ENCODE measurements at places on chromosomes 5 and 9. TPM values are rescaled to one million over a fixed set of nuclear protein-coding genes. Genes with fewer than 3 reads are reported as not detected.

DNA sequence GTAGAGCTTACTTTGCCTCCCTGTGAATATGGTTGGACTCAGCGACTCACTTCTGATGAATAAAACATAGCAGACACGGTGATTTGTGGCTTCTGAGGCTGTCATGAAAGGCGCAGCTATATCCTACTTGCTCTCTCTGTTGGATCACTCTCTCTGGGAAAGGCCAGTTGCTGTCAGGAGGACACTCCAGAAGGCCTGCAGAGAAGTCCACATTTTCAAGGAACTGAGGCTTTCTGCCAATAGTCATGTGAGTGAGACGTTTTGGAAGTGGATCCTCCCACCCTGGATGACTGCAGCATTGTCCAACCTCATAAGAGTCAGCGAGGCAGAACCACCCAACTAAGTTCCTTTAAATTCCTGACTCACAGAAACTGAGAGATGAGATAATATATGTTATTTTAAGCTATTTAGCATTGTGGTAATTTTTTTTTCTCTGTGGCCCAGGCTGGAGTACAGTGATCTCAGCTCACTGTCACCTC is 156.0 kb upstream of the MAST4 start:
- DNase-seq, result no peak

GRCh38 chr9:36964791-36965190 is 69.3 kb downstream of the PAX5 start:
- no peak for DNase-seq

GRCh38 chr9:89863141-89863540 is 258.3 kb downstream of the GADD45G start:
- DNase-seq, result no peak

DNA sequence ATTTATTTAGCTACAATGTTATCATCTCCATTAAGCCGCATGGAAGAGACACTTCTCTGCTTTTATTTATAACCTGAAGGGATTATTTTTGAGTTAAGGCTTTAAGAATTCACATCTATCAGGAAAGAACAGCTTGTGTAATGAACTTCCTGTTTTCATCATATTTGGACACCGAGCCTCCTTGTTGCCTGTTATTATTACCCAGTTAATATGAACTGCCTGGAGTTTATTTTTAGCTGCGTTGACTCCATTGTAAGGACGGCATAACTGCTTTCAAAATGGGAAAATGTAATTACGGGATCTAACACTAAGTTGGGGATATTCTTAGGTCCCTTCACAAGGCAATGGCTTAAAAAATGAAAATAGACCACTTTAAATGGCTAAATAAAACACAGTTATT is 89.0 kb upstream of the NR4A3 start:
- DNase-seq, result no peak

- peak; percentile 32 for DNase-seq
These were observed 74.5 kb downstream of the PTCD2 start for GRCh38 chr5:72394688-72395087.

DNA sequence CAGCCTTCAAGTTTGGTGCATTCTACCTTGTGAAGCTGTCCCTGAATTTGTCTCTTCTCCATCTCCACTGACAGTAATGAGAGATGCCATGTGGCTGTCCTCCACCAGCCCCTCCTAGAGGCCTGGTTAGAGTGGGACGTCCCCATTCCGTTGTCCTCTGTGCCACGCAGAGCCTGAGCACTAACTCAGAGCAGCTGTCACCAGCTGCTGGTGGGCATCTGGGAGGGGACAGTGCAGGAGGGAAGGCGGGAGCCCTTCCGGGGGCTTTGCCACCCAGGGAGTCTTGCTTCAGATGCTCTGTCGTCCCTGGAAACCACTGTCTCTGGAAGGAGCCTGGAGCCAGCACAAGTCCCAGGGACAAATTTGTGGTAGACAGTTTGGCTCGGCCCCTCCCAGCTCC is 78.6 kb downstream of the PDZD2 start:
- no peak for DNase-seq

GRCh38 chr5:170432669-170433068 is 43.5 kb upstream of the KCNMB1 start:
- DNase-seq, result no peak

- DNase-seq, result no peak
These were observed 101.5 kb downstream of the PLCXD3 start for GRCh38 chr5:41408676-41409443.

CDO1 gene
- 2.0 TPM for total RNA-seq
